ENCODE measurements at places on chromosomes 11 and 22. TPM values are rescaled to one million over a fixed set of nuclear protein-coding genes. Genes with fewer than 3 reads are reported as not detected.
A peak's percentile ranks its signal among the peaks of the same experiment; 100 is the strongest.

GRCh38 chr11:69300120-69301060 lies 6.4 kb downstream of the MYEOV start:
- DNase-seq: no peak
- no peaks in the 10 kb centered on the region for H3K36me3 ChIP-seq
- peaks cover 91% of the 10 kb centered on the region for H3K4me1 ChIP-seq
- H3K27me3 ChIP-seq: no peaks in the 10 kb centered on the region
- peak overlapping the region; percentile 100 for H3K27ac ChIP-seq

DNA sequence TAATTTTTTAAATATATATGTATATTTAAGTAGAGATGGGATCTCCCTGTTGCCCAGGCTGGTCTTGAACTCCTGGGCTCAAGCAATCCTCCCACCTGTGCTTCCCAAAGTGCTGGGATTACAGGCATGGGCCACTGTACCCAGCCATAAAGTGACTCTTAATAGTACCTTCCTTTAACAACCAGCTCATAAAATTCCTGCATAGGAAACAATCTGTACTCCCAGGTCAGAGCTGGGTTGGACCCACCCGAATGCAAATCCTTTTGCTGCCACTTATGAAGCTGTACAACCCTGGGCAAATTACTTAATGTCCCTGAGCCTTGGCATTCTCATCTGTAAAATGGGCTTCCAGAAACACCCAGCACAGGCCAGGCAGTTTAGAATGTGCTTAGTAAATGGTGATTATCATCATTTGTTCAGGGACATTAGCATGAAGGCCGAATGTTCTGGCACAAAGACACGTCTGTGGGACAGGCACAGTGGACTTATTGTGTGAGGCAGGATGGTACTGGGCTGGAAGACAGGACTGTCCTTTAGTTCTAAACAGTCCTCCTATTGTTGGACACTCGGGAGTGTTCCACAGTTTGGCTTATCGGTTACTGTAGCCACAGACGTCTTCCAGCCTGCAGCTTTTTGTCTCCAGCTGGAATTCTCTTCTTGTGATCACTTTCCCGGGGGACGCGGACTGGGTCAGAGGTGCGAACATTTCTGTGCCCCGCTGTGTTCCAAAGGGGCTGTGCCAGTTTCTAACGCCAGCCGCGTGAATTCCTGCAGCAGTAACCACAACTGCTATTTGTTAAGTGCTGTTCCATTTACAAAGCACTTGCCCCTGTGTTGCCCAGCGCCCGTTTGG lies 6.0 kb downstream of the PDXP start:
- H3K27ac ChIP-seq: no peak overlapping the region
- no peaks in the 10 kb centered on the region for H3K36me3 ChIP-seq
- no peak for DNase-seq
- peaks cover 17% of the 10 kb centered on the region for H3K4me1 ChIP-seq
- H3K4me3 ChIP-seq: no peak overlapping the region

DNA sequence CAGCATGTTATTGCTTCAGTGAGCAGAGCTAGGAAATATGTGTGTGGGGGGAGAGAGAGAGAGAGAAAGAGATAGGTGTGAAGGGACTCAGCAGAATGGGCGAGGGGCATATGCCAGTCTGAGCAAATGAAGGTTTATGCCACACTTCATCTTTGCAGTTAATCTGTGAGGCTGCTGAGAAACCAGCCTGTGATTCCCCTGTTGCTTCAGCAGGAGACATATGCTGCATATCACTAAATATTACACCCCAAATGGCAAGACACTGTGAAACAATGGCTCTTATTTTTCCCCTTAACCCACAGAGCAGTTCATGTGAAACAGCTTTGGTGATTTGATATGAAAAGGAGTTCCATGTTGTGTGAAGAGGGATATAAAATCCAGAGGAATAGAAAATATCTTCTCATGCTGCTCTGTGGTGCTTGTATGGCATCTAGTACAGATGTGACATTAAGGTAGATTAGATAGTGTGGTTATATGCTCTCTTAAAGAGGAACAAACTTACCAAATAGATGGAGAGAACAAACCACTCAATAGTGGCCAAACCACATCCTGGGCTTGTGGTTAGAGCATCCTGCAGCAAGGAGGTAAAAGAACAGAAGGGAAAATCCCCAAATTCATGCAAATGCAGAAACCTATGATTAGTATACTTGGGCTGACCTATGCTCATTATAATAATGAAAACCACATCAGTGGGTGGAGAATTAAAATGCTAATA lies 864.2 kb downstream of the FAM181B start:
- H3K4me3 ChIP-seq: no peak overlapping the region
- no peaks in the 10 kb centered on the region for H3K4me1 ChIP-seq
- DNase-seq: no peak
- H3K27ac ChIP-seq: no peak overlapping the region

DNA sequence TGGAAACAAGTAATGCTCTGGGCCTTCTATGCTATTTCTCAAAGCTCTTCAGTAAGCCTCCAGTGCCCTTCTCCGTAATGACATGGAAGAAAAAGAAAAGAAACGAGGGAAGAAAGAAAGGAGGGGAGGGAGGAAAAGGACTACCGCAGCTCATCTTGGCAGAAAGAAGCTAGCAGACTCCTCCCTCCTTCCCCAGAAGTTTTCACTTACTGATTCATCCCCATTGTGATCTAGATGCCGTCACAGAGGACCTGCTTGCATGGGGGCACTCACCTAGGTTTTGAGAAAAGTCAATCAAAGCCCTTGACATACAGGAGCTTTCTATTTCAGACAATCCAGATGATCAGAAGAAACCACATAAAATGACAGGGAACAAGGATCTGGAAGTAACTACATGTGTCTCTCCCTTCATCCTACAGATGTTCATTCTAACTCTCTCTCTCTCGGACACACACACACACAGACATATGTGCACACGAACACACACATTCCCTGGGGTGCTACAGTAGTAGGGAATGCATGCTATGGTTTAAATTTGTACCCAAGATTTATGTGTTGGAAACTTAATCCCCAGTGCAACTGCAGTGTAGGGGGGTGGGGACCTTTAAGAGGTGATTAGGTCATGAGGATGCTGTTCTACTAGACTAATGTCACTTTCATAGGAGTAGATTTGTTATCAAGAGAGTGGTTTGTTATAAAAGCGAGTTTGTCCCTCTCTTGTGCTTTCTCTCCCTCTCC lies 37.6 kb upstream of the RCN1 start:
- no peaks in the 10 kb centered on the region for H3K36me3 ChIP-seq
- no peak for DNase-seq
- H3K4me3 ChIP-seq: no peak overlapping the region
- H3K27me3 ChIP-seq: peaks cover 24% of the 10 kb centered on the region

DNA sequence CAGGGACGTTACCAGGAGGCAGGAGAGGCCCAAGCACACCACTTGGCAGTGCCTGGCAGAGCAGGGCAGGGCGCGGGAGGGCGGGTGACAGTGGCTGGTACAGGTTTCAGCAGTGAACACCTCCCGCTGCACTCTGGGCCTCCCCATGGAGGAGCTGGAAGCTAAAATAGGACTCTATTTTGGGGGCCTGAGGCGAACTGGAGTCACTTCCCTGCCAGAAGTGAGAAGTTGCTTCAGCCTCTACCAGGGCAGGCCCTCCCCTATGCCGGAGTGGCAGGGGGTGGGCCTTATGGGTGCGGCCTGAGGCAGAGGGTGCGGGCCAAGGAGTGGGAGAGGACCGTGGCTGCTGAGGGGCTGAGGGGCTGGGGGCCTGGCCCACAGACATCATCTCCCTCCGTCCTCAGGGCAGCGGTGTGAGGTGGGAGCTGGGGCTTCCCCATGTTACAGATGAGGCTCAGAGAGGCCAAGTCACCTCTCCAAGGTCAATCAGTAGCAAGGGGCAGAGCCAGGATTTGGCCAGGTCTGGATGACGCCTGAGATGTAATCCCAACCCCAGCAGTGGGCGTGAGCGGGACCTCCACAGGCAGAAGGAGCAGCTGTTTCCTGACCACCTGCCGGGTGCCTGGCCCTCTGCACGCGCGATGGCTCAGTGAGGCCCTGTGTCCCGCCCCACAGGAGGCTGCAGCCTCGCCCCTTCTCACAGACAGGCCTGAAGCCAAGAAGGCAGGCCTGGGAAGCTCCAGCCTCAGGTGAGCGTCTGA lies 39.3 kb downstream of the KCNJ4 start:
- no peaks in the 10 kb centered on the region for H3K27me3 ChIP-seq
- no peak for DNase-seq
- H3K27ac ChIP-seq: no peak overlapping the region
- no peaks in the 10 kb centered on the region for H3K4me1 ChIP-seq
- no peak overlapping the region for H3K4me3 ChIP-seq

DNA sequence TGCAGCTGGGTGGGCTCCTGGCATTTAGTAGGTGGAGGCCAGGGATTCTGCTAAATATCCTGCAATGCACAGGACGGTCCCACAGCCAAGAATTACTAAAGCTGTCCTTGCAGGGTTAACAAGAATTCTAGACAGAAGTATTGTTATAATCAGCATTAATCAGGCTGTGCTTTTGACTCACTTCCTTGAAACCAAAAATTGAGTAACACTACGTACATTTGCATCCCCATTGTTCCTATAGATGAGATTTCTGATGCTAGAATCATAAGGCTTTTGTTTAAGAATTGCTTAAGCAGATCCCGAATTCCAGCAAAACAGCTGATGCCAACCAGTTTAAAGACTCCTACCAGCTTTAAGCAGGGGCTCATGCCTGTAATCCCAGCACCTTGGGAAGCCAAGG lies 11.4 kb downstream of the SLC6A5 start:
- DNase-seq: no peak
- H3K27ac ChIP-seq: no peak overlapping the region
- peaks cover 19% of the 10 kb centered on the region for H3K27me3 ChIP-seq
- no peaks in the 10 kb centered on the region for H3K4me1 ChIP-seq
- no peaks in the 10 kb centered on the region for H3K36me3 ChIP-seq

- H3K4me3 ChIP-seq: no peak overlapping the region
- H3K36me3 ChIP-seq: no peaks in the 10 kb centered on the region
- DNase-seq: no peak
- H3K27ac ChIP-seq: no peak overlapping the region
Observed at GRCh38 chr11:121450401-121450800, 1.7 kb upstream of the SORL1 start.

DNA sequence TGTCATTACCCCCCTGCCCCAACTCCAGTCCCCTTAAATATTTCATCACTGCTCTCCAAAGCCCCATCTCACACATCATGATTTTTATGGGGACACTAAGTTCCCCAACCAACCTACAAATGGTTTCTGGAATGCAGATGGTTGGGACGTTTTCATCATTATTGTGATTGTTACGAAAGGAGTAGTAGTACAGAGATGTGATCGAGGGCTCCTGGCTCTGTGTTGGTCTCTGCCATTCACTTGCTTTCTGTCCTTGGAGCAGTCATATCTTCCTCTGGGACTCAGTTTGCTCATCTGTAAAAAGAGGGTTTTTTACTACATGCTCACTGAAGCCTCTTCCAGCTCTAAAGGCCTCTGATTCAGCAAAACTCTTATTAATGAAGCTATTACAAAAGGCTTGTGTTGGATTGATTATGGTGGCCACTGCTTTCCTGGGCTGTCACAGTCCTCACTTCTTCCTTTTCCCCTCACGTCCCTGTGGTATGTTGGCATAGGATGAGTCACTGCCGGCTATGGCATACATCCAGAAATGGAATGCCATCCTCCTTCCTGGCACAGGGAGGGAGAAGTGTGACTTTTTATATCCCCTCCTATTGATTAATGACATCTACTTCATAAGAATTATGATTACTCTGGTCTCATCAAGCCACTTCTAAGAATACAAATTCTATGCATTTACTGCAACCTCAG lies 593.7 kb downstream of the METTL15 start:
- DNase-seq: peak; percentile 39
- no peaks in the 10 kb centered on the region for H3K4me1 ChIP-seq
- H3K36me3 ChIP-seq: no peaks in the 10 kb centered on the region
- H3K4me3 ChIP-seq: no peak overlapping the region

- no peaks in the 10 kb centered on the region for H3K27me3 ChIP-seq
- no peak for DNase-seq
- no peaks in the 10 kb centered on the region for H3K36me3 ChIP-seq
- H3K27ac ChIP-seq: no peak overlapping the region
- no peak overlapping the region for H3K4me3 ChIP-seq
Observed at GRCh38 chr22:43847376-43848289, 14.7 kb downstream of the SULT4A1 start.

DNA sequence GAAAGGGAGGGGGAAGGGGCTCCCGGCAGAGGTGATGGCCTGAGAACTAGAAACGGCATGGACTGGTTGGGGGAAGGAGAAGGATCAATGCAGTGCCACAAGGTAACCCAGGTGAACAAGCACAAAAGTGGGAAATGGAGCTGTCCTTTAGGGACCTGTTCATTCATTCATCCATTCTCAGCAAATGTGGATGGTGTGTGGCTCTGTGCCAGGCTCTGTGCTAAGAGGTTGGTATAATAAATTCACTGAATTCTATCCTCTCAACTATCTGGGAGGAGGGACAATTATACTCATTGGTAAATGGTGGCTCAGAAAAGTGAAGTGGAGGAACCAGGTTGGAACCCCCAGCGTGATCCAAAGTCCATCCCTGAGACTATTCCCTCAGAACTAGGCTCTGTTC lies 18.6 kb upstream of the ARAP1 start:
- no peak overlapping the region for H3K4me3 ChIP-seq
- no peaks in the 10 kb centered on the region for H3K27me3 ChIP-seq
- H3K27ac ChIP-seq: no peak overlapping the region
- H3K36me3 ChIP-seq: no peaks in the 10 kb centered on the region
- no peaks in the 10 kb centered on the region for H3K4me1 ChIP-seq

DNA sequence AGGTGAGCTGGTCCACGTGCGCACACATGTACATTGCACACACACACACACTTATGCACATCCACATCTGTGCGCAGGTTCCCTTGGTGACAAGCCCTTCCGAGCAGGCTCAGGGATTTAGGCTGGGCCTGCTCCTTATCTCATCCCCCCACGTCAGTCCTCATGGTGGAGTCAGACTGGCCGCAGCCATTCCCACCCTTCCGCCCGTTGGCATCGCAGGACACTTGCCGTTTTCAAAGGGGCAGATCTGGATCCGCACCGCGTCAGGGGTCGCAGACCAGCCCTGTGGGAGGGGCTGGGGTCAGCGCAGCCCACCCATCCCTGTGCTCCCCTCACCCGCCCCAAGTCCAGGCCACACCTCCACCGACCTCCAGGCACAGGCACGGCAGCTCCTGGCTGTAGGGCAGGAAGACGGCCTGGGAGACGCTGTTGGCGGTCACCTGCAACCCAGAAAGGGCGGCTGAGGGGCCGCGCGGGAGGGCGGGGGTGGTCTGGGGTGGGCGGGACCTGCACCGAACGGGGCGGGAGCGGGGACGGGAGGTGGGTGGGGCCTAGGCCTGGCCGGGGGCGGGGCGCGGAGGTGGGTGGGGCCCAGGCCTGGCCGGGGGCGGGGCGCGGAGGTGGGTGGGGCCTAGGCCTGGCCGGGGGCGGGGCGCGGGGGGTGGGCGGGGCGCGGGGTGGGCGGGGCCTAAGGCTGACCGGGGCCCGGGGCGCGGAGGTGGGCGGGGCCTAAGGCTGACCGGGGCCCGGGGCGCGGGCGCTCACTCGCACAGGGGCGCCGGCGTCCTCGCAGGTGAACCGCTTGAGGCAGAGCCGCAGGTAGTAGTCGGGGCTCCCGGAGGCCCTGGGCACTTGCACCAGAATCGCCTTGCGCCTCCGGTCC lies 13.3 kb downstream of the IL17REL start:
- peaks cover 18% of the 10 kb centered on the region for H3K4me1 ChIP-seq
- DNase-seq: no peak
- H3K4me3 ChIP-seq: no peak overlapping the region
- H3K27me3 ChIP-seq: no peaks in the 10 kb centered on the region

The FGF19 gene
- total RNA-seq: not detected

The HBD gene
- total RNA-seq: not detected

The CRELD2 gene
- total RNA-seq: 59.7 TPM

The OR5D13 gene
- not detected for total RNA-seq

The BAIAP2L2 gene
- total RNA-seq: 0.18 TPM

The CDC45 gene
- 26.1 TPM for total RNA-seq

The PKDREJ gene
- total RNA-seq: not detected

The APOA1 gene
- total RNA-seq: 1.7 TPM
